ENCODE measurements at places on chromosomes 16 and 17. TPM values are rescaled to one million over a fixed set of nuclear protein-coding genes. Genes with fewer than 3 reads are reported as not detected.

DNA sequence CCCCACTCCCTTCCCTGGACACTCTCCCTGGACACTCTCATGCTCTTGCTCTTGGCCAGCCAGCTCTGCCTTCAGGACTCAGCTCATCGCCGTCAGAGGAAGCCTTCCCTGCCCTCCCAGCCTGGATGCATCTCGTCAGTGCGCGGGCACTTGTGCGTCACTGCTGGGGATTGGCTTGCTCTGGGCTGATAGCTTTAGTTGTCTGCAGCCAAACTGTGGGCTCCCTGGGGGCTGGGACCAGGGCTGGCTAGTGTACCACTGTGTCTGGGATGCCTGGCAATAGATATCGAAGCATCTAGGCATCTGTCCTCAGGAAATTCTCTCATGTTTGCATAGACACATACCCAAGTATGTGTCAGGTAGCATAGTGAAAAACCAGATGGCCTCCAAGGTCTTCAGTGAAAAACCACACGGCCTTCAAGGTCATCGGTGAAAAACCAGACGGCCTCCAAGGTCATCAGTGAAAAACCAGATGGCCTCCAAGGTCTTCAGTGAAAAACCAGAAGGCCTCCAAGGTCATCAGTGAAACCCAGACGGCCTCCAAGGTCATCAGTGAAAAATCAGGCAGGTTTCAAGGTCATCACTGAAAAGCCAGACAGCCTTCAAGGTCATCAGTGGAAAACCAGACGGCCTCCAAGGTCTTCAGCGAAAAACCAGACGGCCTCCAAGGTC, 72.0 kb downstream of the CMIP start:
- H3K27ac ChIP-seq, result no peak overlapping the region
- H3K4me1 ChIP-seq, result peaks cover 36% of the 10 kb centered on the region
- H3K36me3 ChIP-seq, result peaks cover 17% of the 10 kb centered on the region
- no peaks in the 10 kb centered on the region for H3K27me3 ChIP-seq
- DNase-seq, result no peak

DNA sequence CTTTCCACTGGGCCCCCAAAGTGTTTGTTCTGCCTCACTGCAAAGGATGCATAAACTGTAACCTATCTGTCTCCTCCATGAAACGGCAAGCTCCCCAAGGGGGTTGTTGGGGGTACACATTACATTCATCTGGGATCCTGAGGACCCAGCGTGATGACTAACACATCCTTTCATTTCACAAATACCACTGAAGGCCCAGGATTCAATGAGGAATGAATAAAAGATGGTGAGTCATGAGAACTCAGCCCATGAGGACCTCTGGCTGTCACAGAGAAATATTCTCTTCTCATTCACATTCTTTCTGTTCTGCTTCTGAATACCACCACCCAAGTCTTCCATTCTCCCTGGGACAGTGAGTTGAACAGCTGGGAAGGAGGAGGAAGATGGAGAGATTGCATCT, 149.8 kb downstream of the RBFOX3 start:
- H3K4me3 ChIP-seq, result no peak overlapping the region
- no peaks in the 10 kb centered on the region for H3K27me3 ChIP-seq
- no peak overlapping the region for H3K27ac ChIP-seq

DNA sequence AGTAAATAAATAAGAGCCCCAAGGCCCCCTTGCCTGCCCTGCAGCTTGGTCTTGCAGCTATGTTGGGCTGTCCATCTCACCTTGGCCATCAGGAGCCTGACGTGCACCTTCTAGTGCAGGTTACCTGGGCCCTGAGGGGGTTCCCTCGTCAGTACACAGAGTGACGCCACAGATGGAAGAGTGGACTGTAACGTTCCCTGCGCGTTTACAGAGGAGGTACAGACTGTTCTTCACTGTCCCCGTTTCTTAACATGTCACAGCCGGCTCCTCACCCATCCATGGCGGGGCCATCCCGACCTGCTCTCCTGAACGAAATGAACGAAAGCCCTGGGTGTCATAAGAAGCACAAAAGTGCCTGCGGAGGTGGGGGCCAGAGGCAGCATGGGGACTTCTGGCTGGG, 15.9 kb upstream of the FASN start:
- DNase-seq, result no peak
- no peak overlapping the region for H3K4me3 ChIP-seq
- H3K36me3 ChIP-seq, result no peaks in the 10 kb centered on the region
- H3K27me3 ChIP-seq, result no peaks in the 10 kb centered on the region

DNA sequence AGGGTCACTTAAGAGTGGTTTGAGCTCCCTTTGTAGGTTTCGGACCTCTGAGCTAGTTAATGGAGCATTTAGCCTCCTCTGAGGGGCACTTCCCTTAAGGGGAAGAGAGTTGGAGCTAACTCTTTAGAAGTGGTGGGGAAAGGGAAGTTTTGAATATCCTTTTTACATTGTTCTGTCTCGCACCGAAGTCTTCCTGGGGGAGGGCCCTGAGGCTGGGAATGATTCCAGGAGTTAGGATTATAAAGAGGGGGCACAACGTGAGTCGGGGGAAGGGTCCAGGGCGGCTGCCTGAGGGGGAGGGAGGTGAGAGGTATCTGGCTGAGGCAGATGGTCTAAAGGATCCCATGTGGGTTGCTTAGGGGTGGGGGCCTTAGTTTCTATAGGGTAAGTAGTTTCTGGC, 32.3 kb downstream of the SEC14L1 start:
- no peak for DNase-seq
- H3K4me1 ChIP-seq, result peaks cover 7% of the 10 kb centered on the region
- no peaks in the 10 kb centered on the region for H3K27me3 ChIP-seq
- H3K27ac ChIP-seq, result no peak overlapping the region
- peaks cover 82% of the 10 kb centered on the region for H3K36me3 ChIP-seq

Gene KRT25
- total RNA-seq, result not detected

Gene RNFT1
- total RNA-seq, result 25.0 TPM

DNA sequence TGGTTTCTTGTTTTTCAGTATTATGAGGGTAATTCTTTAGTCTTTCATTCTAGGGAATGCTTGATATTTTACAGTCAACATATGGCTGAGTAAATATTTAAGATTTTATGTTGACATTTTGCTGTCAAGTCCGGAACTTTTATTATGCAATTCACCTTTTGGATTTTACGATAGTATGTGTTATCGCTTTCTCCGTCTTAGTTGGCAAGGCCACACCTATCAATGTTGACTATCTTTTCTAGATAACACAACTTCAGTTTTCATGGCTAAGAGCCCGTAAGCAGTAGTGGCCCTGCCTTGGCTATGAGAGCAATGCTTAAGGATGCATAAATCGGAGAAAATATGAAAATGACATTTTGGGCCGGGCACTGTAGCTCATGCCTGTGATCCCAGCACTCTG, 39.5 kb upstream of the CDH13 start:
- no peak overlapping the region for H3K4me3 ChIP-seq
- no peak overlapping the region for H3K27ac ChIP-seq
- no peaks in the 10 kb centered on the region for H3K36me3 ChIP-seq
- no peak for DNase-seq

DNA sequence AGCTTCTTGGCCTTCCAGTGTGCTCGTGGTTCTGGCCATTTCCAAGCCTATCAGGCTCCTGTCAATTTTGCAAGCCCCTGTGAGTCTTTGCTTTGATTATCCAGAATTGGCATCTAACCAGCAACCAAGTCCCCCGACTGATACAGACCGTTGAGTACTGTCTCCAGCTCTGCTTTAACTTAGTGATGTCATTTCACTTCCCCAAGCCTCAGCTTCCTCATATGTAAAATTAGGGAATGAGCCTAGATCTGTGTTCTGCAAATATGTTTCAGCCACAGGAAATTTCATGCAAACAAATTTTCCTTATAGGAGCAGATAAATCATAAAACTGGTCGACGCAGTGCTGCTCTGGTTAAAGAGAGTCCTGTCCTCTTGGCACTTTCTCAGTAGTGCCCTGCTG, 60.1 kb upstream of the WSB1 start:
- H3K27me3 ChIP-seq, result peaks cover 3% of the 10 kb centered on the region
- no peaks in the 10 kb centered on the region for H3K36me3 ChIP-seq
- no peak overlapping the region for H3K27ac ChIP-seq
- no peak overlapping the region for H3K4me3 ChIP-seq

GRCh38 chr16:67406111-67406971, 9.9 kb downstream of the ZDHHC1 start:
- peaks cover 12% of the 10 kb centered on the region for H3K27me3 ChIP-seq
- no peaks in the 10 kb centered on the region for H3K36me3 ChIP-seq
- DNase-seq, result no peak
- peaks cover 2% of the 10 kb centered on the region for H3K4me1 ChIP-seq
- H3K27ac ChIP-seq, result no peak overlapping the region

DNA sequence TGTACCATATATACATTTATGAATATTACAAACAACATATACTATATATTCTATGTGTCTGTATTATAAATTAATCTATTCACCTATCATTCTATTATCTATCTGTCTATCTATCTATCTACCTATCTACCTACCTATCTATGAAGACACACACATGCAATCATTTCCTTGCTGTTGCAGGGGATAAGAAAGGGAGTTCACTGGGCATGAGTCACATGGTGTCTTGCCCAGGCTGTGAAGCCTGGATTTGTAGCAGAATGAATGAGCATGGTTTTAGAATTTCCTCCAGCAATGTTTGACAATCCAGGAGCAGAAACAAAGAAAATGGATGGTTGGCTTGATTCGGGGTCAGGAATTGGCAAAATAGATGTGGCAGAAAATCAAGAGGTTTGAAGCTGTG, 23.2 kb upstream of the FAM20A start:
- no peak overlapping the region for H3K27ac ChIP-seq
- no peak overlapping the region for H3K4me3 ChIP-seq
- H3K4me1 ChIP-seq, result no peaks in the 10 kb centered on the region
- no peak for DNase-seq

Gene NPIPA1
- 140 TPM for total RNA-seq

- H3K27ac ChIP-seq, result no peak overlapping the region
- H3K4me3 ChIP-seq, result no peak overlapping the region
Observed at GRCh38 chr16:73051226-73051625, 3.3 kb upstream of the ZFHX3 start.

Gene PDILT
- not detected for total RNA-seq

DNA sequence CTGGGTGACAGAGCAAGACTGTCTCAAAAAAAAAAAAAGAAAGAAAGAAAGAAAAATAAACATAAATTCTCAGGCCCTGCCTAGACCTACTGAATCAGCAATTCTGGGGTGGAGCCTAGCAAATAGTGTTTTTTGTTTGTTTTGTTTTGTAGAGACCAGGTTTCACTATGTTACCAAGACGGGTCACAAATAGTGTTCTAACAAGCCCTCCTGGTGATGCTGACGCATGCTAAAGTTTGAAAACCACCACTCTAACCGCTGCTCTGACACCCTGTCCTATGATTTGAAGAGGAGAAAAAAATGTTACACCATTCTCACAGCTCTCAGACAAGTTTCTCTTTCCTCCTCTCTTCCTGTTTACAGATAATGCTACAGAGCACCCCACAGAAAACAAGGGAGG, 1.5 kb downstream of the MRPL10 start:
- peaks cover 27% of the 10 kb centered on the region for H3K4me1 ChIP-seq
- DNase-seq, result no peak
- peak overlapping the region; percentile 97 for H3K4me3 ChIP-seq
- H3K36me3 ChIP-seq, result peaks cover 11% of the 10 kb centered on the region
- peak overlapping the region; percentile 74 for H3K27ac ChIP-seq

- peak overlapping the region; percentile 83 for H3K27ac ChIP-seq
- H3K27me3 ChIP-seq, result no peaks in the 10 kb centered on the region
- DNase-seq, result no peak
Observed at GRCh38 chr16:8959921-8960787, 3.6 kb downstream of the USP7 start.

All from activated naive CD8-positive, alpha-beta T cell treated with anti-CD3 and anti-CD28 coated beads, Interleukin-2, amount 10 ng/mL, durations not matched to agents 7 days and 5 days (primary cell).